HFFc6 (cell line): ENCODE measurements at places on chromosomes 2 and 18.

DNA sequence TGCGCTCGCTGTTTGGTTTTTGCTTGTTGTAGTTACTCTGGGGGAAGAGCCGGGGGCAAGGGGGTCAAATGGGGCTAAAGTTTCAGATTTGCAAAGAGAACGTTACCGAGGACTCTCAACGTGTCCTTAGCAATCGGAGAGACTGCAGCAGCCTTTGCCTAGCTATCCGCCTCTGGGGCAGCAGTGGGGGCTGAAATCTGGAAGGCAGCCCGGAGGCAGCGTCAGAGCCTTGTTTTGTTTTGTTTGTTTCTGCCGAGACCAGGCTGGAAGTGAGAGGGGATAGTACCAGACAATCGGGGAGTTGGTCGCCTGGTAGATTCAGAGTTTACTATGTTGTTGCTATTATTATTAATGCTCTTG, 1.2 kb downstream of the CDH20 start:
- DNase-seq, result no peak

- no peak for DNase-seq
Observed at GRCh38 chr2:13560322-13560721, 843.6 kb downstream of the TRIB2 start.

GRCh38 chr2:238235856-238236255, 4.0 kb downstream of the HES6 start:
- no peak for DNase-seq

DNA sequence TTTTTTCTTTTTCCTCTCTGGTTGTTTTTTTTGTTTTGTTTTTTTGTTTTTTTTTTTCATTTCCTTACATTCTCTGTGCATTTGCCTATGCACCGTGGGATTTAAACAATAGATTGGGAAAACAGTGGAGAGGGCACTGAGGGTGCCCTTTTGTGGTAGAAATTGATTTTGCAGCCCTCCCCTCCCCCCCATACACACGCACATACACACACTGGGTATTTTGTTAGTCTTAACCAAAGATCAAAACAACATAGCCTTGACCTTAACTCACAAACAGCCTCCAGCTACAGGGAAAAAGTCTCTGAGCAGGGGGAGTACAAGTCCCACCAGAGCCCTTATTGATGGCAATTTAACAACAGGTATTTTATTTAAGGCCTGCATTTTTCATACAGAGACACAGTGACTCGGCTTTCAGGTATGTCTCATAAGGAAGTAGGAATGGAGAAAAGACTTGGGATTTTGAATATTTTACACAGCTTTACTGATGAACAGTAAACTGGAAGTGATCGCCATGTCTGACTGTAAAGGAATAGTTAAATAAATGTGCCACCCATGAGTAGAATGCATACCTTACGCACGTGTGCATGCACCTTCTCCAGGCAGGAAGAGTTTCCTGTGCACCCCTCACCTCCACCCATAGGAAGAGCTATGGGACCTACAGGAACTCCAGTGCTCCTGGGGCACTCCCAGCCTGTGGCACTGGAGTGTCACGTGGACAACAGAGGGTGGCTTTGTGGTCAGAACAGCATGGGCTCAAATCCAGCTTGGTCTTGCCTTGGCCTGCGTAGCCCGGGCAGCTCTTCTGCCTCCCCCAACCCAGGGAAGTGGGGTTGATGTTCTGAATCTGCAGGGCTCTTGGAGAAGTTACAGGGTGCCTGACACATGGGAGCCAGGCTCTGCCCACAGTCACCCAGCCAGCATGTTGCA, 266.4 kb downstream of the ANAPC1 start:
- peak; percentile 21 for DNase-seq

- peak; percentile 57 for DNase-seq
Observed at GRCh38 chr18:24271381-24272228, 126.0 kb downstream of the OSBPL1A start.

- DNase-seq, result no peak
Observed at GRCh38 chr2:238255636-238256035, 15.8 kb upstream of the HES6 start.

DNA sequence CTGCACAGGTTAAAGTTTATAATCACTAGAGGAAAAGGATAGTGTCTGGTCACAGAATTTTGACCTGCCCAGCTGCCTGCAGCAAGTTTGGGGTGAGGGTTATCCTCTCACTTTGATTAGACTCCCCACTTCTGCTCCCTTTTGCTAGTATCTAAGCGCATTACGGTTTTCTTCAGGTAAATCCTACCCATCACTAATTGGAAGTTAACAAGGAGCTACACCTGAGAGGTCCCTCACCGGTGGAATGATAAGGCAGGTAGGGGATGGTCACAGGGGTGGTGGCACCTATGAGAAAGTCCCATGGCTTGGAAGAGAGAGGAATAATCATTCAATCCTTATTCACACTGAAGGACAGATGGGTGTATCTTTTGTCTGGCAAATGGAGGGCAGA, 7.6 kb downstream of the BCL2 start:
- DNase-seq, result no peak

DNA sequence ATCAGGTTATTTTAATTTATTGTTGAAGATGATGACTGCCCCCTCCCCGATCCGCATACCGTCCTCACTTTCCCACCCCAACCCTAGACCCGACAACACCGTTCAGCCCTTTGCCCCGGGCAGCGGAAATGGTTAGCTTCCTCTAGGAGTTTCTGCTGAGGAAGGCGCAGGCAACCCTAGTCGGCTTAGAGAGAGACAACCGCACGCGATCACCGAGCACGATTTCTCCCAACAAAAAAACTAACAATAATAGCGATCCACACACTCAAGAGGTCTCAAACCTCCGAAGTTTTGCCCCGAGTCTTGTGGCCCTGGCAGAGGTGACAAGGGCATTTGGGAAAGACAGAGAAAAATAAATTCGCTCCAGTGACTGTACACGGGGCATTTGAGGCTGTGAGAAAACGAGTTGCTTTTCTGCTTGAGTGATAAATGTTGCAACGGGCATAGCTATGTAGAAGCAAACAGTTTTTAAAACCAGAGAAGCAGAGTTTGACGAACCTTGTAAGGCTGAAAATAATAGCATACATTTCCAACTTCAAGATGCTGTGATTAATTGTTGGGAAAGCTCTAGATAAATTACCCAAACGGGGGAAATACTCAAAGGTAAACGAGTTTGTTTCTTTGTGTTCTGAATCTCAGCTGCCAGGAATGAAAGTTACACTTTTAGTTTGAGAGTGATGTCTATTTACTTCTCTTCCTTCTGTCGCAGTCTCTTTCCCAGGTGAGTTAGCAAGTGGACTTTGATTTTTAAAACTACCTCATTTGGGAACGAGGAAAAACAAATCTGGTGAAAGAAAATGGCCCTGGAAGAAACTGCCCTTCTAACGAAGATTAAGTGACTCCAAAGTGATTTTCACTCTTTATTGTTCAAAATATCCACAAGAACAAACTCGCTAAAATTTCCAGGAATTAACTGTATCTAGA, 11.0 kb upstream of the SIX3 start:
- DNase-seq, result no peak

DNA sequence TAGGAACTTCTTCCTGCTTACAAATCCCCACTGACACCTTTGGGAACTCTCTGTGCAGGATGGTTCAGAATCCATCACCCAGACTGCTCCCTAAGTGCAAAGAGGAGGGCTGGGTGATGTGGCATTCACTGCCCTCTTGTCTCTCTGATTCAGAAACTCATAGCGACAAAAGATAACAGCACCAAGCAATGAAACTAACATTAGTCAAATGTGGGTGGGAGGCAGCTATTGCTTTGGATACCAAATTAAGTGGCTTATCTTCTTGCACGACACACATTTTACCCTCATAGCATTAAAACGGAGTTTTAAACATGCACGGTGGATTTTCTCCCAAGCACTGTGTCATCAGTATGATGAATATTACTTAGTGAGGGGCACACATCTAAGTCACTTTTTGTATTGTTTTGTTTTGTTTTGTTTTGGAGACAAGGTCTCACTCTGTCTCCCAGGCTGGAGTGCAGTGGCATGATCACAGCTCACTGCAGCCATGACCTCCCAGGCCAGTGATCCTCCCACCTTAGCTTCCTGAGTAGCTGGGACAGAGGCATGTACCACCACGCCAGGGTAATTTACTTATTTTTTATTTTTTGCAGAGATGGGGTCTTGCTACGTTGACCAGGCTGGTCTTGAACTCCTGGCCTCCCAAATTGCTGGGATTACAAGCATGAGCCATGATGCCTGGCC, 40.9 kb upstream of the NEB start:
- DNase-seq, result peak; percentile 19

DNA sequence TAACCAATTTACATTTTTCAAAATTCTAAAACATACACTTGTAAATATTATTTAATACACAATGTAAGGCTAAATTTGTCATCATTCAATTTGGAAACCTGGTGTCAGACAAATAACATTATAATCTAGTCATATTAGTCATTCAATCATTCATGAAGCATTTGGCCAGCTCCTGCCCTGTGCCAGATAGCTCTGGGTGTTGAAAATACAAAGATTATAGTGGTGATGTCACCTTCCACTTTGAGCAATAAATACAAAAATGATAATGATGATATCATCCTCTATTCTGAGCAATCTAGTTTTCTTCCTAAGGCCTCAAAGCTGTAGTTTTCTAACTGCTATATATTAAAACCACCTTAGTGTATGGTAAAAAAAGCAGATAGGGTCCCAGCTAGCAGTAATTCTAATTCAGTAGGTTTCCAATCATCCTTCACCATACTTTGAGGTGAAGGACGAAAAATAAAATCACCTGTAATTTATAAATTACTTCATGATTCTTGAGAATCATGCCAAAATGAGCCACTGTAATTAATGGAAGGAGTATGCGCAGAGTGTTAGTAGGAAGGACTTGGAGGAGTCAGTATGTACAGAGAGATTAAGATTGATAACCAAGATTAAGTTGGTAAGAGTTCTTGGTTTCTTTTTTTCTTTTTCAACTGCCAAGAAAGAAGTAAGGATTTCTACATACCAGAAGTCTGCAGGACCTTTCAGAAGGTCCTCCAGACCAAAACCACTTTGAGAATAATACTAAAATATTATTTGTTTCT, 23.2 kb downstream of the MEMO1 start:
- DNase-seq, result peak; percentile 57

GRCh38 chr2:43423941-43424261, 171.9 kb downstream of the THADA start:
- DNase-seq, result no peak

- DNase-seq, result no peak
Observed at GRCh38 chr2:240918258-240919091, 12.3 kb downstream of the CROCC2 start.

GRCh38 chr2:12455661-12456060, 261.1 kb upstream of the TRIB2 start:
- no peak for DNase-seq

DNA sequence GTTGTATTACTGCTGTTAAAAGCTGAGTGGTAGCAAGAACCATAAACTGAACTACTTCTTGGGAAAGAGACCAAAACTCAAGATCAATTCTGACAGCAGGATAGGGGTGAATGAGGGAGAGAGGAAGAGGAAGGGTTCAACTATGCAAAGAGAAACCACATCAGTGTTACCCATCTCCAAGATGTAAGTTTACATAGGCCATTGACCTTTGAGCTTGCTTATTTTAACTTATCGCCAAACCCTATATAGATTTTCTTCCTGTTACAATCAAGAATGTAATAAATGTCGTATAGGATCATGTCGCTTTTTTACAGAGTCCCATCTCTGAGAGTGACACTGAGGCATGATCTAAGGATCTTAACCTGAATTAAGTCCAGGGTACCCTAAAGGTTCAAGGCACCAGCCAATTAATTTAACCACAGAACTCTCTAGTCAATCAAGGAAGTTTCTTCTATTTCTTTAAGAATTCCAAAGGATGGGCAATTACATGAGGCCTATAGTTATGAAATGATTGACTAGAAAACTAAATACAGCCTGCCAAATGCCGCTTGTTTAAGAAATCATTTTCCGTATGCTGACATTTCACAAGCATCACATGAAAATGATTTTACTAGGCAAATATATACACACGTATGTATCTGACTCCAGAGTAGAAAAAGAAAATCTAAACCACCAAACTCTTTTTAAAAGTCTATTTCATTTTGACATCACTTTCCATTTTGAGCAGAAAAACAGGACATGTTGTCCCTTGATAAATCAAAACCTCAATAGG, 11.8 kb downstream of the RND3 start:
- no peak for DNase-seq

DNA sequence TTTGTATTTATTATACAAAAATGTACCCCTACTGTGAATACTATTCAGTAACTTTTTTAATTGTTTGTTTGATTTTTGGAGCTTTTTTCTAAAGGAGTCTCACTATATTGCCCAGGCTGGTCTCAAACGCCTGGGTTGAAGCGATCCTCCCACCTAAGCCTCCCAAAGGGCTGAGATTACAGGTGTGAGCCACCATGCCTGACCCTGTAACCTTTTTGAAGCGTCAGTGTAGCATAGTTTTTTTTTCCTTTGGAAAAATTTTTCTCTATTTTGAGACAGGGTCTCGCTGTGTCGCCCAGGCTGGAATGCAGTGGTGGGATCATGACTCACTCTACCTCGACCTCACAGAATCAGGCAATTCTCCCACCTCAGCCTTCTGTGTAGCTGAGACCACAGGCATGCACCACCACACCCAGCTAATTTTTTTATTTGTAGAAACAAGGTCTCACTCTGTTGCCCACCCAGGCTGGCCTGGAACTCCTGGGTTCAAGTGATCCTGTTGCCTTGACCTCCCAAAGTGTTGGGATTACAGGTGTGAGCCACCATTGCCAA, 2.0 kb downstream of the GMCL1 start:
- no peak for DNase-seq

- no peak for DNase-seq
Observed at GRCh38 chr2:18282026-18282425, 278.4 kb downstream of the RDH14 start.

DNA sequence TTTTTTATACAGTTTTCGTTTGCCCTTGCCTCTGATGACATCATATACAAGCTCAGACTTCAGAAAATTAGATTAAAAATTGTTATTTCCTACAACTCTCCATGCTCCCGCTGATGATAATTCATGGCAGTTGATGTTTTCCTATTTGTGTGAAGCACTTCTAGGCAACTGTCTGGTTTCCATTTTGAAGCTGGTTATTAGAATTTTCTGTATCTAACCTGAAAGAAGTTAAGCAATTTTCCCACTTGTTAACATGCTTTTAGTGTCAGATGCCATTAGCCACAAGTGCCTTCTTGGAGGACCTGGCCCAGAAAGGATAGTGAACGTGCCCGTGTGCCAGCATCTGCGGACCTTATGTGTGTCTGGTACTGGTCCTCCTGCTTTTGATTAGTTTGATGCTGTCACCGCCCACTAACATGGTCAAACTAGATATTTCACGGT, 347.6 kb upstream of the RAB12 start:
- no peak for DNase-seq

GRCh38 chr2:119856469-119856901, 96.8 kb downstream of the PTPN4 start:
- no peak for DNase-seq

- no peak for DNase-seq
Observed at GRCh38 chr18:58341916-58342315, 287.0 kb downstream of the ALPK2 start.

DNA sequence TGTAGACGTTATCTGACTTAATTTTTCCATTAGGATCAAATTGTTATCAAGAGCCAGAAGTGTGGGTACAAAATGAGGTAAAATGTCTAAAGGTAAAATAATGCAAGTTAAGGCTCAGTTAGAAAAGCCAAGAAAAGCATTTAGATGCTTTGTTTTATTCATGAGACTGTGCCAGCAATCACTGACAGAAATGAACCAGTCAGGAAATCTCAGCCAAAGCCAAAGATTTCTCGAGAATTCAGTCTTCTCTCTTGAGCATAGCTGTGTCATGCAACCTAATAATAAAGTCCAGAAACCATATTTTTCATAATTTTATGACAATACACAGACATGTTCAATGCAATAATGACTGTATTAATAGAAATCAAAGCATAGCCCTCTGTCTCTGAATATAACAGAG, 43.5 kb upstream of the ZNF397 start:
- DNase-seq, result no peak
